ENCODE measurements at places on chromosomes 16 and 17.

DNA sequence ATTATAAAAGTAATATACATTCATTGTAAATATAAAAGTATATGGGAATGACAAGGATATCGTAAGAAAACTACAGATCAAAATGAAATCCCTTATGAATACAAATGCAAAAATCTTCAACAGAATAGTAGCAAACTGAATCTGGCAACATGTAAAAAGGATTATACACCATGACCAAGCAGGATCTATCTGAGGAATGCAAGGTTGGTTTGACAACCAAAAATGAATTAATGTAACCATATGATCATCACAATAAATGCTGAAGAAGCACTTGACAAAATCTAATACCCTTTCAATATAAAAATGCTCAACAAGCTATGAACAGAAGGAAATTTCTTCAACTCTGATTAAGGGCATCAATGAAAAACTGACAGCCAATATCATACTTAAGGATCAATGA lies 48.8 kb downstream of the NDEL1 start:
- DNase-seq: no peak

- DNase-seq: no peak
Observed at GRCh38 chr17:31487063-31487647, 95.7 kb downstream of the RAB11FIP4 start.

DNA sequence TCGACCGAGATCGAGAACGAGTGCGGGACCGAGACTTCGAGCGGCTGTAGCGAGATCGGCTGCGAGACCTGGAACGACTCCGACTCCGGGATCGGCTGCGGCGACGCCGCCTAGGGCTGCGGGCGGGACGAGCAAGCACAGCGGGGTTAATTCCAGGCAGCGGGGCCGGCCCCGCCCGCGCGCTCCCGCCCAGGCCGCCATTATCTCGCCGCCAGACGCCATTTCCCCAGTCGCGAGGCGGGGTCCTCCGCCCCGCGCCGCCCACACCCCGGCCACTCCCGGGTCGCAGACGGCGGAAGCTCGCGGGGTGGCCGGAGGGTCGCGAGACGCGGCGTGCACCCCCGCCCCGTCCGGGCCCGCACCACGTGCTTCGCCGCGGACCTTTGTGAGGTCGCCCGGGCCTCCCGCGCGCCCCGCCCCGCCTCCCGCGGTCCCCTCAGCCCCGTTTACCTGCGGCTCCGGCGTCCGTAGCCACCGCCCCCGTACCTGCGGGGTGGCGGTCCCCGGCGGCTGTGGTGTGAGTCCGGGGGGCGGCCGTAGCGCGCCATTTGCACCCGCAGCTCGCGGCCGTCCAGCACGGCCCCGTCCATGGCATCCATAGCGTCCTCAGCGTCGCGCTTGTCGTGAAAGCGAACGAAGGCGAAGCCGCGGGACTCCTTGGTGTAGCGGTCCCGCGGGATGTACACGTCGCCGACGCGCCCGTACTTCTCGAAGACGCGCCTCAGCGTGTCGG lies 616 bp downstream of the SRSF2 start:
- DNase-seq: peak; percentile 62

DNA sequence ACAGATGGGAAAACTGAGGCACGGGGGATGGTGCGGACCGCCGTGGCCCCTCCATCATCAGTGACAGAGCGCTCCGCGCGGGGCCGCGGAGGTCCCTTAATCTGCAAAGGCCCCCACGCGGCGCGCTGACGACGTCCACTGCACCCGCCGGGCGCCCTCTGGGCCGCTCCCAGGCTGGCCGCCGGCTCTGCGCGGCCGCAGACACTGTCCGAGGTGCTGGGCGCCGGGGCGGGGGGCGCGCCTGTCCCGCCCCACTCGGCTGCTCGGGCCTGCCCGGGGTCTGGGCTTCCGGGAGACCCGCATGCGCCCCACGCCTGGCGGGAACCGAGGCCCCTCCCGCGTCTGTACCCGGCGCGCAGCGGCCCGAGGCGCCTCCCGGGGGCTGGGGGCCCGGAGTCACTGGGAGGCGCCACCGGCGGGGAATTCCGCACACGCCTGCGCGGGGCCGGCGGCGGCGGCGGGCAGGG lies 550 bp upstream of the RNF213 start:
- peak; percentile 87 for DNase-seq

- DNase-seq: no peak
Observed at GRCh38 chr16:84360170-84360569, 8.2 kb upstream of the ATP2C2 start.

- no peak for DNase-seq
Observed at GRCh38 chr17:60717814-60718213, 40.2 kb downstream of the BCAS3 start.

DNA sequence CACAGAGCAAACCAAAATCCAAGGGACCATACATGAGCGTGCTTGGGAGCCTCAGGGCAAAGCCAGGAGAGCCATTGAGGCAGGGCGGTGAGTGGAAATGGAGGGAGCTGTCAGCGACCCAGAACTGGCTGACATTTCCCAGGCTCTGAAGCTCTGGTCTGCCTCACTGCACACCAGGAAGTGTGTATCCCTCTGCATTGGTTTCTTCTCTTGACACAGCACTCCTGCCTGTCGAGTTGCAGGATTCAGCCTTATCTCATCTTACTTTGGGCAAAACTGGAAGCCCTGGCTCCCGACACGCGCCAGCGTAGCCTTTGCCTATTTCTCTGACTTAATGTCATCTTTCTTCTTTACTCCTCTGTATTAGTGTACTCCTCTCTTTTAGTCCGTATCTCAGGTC lies 144.7 kb upstream of the HS3ST3A1 start:
- DNase-seq: no peak

DNA sequence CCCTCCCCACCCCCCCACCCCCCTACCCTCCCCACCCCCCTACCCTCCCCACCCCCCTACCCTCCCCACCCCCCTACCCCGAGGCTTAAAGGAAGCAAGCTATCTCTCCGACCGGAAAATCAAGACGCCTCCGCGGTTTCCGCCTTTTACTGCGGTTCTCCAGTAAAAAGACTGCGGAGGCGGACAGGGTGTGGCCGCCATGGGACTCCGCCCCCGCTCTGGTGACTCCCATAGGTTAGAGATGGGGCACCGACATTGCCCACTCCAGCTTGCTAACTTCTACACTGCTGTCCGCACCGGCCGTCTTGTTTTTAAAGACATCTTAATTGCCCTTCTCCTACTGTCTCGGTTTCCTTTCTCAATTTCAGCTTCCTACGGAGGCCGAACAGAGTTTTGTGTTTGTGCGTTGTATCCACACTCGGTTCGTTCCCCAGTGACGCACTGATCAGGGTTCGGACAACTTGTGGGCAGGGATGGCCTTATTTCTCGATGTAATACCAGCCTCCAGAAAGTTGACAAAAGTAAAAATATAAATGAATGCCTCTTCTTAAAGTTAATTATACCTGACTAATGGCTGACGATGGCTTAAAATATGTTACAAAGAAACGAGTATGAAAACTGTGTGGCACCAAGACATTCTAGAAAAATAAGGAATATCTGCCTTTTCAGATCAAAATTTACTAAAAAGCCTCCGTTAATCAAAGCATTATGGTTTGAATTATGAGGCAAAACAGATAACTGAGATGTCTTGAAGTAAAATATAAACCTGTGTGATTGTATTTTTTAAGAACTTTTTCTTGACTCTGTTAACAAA lies 1.1 kb upstream of the ZNF200 start:
- no peak for DNase-seq

GRCh38 chr17:52207796-52208195 lies 49.3 kb upstream of the CA10 start:
- no peak for DNase-seq

- no peak for DNase-seq
Observed at GRCh38 chr16:72234387-72234786, 62.4 kb upstream of the PMFBP1 start.

DNA sequence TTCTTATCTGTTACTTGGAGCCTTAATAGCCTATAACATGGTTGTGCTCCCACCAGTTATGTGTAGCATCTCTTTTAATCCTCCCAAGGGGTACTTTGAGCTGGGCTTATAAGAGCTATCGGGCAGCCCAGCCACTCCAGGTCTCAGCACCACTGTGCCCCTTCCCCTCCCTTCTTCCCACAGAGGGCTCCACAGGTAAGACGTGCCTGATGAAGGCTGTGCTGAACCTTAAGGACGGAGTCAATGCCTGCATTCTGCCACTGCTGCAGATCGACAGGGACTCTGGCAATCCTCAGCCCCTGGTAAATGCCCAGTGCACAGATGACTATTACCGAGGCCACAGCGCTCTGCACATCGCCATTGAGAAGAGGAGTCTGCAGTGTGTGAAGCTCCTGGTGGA lies 7.0 kb downstream of the TRPV2 start:
- no peak for DNase-seq

GRCh38 chr17:48057626-48058025 lies 9.5 kb downstream of the NFE2L1 start:
- DNase-seq: no peak

DNA sequence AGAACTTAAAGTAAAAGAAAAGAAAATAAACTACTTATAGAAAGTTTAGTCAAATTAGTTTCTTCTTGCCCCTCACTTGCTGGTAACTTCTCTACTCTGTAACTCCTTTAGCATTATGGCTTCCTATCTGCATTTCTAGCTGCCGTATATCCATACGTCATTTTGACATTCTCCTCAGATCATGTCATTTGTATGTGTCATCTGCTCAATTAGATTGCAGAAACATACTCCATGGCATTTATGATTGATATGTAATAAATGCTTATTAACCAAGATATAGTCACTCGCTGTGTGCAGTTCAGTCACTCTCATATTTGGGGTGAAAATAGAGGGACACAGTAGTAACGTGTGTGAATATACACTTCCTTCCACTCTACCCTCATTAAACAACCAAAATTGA lies 103.4 kb downstream of the ZNF18 start:
- no peak for DNase-seq

- DNase-seq: peak; percentile 86
Observed at GRCh38 chr17:57130708-57131461, 45.8 kb downstream of the AKAP1 start.

GRCh38 chr16:533391-534123 lies 6.0 kb downstream of the CAPN15 start:
- no peak for DNase-seq

- DNase-seq: no peak
Observed at GRCh38 chr17:2684549-2684948, 27.0 kb downstream of the CLUH start.

DNA sequence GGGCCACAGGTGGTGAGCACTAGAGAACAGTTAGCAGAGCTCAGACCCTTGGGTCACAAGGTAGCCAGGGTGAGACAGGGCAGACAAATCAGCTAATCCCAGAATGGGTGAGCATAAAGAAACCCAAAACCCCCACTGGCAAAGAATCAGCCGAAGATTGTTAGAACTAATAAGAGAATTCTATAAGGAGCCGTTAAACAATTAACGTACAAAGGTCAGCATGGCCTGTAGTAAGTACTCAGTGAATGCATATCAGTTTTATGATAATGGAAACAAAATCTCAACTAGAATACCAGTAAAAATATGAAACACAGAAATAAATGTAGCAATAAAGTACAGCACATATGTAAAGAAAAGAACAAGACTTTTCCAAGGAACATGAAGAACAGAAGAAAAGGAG lies 168.6 kb downstream of the NTN1 start:
- DNase-seq: peak; percentile 2

- no peak for DNase-seq
Observed at GRCh38 chr16:30567991-30568638, 3.4 kb downstream of the ZNF688 start.

GRCh38 chr17:64095144-64095882 lies 34.6 kb downstream of the ERN1 start:
- no peak for DNase-seq

DNA sequence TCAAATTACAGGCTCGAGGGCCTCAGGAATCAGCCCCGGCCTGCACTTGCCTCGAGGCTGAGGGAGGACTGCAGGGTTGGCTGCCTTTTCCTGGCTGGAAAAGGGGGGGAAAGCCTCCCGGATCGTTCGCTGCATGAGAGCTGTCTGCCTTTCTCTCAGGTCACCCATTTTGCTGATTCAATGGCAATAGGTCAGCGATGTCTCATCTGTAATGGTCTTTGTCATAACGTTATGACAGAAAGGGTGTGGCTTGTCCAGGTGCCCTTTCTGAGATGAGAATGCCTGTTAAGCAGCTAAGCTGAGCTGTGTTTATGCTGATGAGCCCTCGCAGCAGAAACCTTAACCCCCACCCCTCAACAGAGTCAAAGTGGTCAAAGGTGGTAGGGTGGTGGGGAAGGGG lies 81.8 kb downstream of the AKAP1 start:
- DNase-seq: no peak

DNA sequence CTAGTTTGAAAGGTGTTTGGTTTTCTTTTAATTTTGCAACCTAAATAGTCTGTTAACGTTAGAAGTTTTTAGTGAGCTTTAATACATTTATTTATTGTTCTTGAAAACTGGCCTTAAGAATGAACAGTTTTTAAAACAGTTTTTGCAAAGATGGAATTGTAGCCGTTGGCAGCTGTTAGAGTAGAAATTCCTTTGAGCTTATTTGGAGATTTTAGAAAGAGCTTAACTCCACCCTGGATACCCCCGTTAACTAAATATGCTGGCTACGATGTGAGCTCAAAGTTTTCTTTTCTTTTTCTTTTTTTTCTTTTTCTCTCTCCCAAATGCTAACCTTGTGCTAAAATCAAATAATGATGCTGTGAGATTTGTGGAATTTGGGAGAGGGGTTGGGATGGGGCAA lies 75.2 kb downstream of the COX10 start:
- DNase-seq: no peak

DNA sequence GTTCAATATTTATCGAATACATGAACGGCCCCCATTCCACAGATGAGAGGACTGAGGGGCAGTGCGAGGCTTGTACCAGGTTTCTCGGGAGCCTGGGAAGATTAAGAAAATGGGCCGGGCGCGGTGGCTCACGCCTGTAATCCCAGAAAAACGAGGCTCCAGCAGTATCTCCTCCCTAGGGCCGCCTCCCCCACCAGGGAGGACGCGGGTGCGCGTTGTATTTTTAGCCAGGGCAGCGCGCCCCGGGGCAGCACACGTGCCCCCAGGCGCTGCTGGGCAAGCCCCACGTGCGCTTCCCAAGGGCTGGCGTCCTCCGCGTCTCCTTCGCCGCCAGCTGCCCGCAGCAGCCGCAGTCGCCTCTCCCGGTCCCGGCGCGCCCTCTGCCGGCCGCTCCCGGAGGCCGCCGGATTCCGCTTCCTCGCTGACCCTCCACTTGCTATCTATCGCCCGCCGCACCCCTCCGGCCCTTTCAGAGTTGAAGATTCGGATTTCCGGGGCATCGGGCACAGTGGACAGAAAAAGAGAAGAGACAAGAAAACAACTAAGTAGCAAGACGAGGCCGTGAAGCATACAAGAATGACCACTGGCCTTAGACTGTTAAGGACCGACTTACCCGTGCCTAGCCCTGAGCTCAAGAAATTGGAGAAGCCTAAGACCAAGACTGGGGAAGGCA lies 1.9 kb upstream of the YBX2 start:
- peak; percentile 96 for DNase-seq

DNA sequence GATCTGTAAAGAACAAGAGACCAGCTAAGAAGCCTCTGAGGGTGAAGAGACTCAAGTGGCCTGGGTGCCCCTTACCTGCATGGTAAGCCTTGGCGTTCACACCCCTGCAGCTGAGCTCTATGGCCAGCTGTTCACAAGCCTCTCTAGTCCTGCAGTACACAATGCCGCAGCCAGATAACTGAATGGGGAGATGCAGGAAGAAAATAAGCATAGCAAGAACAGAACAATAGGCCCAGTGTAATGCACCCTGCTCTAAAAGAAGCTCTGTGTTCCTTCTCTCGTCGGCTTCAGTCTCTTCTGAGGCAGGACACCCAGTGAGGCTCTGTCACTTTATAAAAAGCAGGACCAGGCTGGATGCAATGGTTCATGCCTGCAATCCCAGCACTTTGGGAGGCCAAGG lies 5.4 kb downstream of the RECQL5 start:
- no peak for DNase-seq
